ENCODE measurements at places on chromosomes 3 and 15.
A peak's percentile ranks its signal among the peaks of the same experiment; 100 is the strongest.

- no peak for DNase-seq
Measured at GRCh38 chr3:23921052-23921511, 4.2 kb downstream of the RPL15 start.

DNA sequence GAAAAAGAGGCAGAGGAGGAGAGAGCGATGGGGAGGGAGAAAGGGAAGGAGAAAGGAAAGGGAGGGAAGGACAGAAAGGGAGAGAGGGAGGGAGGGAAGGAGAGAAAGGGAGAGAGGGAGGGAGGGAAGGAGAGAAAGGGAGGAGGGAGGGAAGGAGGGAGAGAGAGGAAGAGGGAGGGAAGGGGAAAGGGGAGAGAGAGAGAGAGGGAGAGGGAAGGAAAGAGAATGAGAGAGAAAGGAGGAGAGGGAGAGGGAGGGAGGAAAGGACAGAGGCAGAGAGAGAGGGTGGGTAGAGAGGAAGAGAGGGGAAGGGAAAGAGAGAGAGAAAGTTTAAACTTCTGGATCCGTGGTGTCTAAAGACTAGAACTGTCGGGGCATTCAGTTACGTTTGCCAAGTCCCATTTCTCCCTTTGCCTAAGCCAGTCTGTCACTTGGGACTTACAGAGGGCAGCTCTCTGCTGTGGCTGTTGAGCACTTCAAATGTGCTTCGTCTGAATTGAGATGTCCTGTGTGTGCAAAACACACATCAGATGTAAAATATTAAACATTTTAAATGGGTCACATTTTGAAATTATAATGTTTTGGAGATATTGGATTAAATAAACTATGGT, 62.6 kb downstream of the PLXNA1 start:
- DNase-seq: no peak

DNA sequence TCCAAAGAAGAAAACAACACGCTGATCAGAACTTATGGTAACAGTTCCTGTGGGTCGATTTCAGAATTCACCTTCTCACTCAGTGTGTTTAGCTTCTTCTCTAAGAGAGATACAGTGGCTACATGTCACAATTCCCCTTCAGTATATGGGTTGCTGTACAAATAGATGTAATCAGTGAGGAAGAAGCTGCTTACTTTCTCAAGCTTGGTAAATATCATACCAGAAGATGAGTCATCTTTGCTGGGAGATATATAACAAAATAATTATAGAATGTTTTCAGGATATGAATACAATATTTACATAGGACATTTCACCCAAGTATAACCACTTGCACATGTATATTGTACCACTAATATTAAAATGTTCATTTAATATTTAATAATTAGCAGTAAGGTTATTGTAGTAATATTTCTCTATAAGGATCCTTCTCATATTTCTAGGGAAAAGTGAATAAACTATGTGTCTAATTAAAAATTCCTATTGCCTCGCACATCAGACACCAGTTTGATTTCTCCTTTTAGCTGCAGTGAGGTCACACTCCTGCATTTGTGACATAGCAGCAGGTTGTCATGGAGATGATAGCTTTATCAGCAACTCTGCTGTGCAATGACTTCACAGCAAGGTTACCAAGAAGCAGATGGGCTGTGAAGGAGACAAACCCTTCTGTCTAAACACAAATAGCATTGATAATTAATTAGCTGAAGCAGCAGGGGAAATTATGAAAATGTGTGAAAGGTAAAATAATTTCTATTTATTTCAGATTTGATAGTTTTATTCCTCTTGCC, 211.4 kb downstream of the TUSC7 start:
- DNase-seq: peak; percentile 13

DNA sequence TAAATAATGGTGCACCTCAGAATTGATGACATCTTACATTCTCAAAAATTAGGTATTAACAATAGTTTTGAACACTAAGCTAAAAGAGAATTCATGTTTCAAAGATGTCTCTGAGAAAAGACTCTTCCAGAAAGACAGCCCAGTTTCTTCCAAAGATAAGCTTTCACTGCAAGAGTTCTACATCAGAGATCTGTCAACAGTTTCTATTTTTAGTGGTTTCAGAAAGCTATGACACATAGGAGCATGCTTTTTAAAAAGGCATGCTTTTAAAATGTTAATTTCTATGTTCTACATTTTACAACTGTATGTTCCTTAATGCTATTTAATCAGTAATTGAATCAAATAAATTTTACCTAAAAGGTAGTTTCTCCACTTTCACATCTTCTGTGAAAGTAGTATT, 88.2 kb downstream of the PLOD2 start:
- DNase-seq: peak; percentile 60

DNA sequence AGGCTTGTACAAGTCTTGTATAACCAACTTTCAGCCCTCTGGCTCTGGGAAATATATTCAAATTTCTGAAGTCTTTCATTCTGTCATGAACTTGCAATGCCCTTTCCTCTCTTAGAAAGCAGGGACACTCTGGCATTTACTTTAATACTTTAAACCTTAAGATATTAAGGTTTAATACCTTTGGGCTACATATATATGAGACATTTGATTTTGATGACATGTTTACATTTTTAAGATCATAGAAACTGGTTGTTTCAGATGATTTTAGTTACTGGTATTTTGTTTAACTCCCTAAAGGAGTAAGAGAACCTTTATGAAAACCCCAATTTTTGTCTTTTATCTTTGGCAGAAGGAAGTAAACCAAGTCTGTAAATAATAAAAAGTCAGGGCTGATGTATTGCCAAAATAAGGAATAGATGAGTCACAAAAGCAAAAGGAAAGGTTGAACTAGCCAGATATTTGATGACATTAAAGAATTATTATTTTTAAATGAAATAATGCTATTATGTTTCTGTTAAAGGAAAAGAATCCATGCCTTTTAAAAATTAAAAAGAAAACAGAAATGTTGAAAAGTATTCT, 579.0 kb upstream of the CBLB start:
- no peak for DNase-seq

DNA sequence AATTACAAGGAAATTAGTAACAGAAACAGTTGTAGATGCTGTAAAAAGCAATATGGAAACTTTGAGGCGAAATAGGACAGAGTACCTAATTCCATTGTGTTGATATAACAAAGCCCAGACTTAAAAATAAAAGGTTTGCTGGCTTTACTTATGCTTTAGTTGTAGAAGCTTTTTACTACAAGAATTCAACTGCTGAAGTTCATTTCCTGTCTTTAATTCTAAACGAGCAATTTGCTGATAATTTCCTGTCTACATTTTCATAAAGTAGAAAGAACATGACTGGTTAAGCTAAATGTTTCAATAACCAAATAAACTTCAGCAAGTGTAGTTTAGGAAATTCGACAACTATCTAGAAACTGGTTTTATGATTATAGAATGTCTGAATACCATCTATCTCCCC, 423.8 kb downstream of the MECOM start:
- no peak for DNase-seq
